ENCODE measurements at places on chromosomes 2 and 18. TPM values are rescaled to one million over a fixed set of nuclear protein-coding genes. Genes with fewer than 3 reads are reported as not detected.

KIF1A gene
- 2.0 TPM for total RNA-seq

DNA sequence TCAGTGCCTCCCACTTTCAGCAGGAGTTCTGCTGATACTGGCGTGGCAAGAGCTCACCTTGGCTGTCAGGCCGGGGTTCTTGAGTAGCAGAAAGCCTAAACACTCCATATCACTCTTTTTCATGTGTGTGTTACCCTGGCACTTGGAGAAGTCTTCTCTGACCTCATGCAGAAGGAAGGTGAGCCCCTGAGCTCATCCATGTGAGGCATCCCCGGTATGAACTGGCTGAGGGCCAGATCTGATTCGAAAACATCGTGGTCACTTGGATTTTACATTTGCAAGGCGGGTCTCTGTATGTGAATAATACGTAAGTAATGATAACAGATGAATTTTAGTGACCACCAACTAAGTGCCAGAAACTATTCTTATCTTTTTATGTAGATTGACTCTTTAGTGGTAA lies 93.6 kb downstream of the RAPGEF4 start:
- no peak for DNase-seq

GRCh38 chr2:7407906-7408680 lies 490.9 kb downstream of the RNF144A start:
- DNase-seq = no peak

- no peak for DNase-seq
Observed at GRCh38 chr2:16189029-16189835, 248.9 kb downstream of the MYCN start.

GRCh38 chr2:28678175-28678855 lies 73.3 kb upstream of the PPP1CB start:
- no peak for DNase-seq

GRCh38 chr18:2207294-2207693 lies 364.0 kb downstream of the METTL4 start:
- no peak for DNase-seq

DNA sequence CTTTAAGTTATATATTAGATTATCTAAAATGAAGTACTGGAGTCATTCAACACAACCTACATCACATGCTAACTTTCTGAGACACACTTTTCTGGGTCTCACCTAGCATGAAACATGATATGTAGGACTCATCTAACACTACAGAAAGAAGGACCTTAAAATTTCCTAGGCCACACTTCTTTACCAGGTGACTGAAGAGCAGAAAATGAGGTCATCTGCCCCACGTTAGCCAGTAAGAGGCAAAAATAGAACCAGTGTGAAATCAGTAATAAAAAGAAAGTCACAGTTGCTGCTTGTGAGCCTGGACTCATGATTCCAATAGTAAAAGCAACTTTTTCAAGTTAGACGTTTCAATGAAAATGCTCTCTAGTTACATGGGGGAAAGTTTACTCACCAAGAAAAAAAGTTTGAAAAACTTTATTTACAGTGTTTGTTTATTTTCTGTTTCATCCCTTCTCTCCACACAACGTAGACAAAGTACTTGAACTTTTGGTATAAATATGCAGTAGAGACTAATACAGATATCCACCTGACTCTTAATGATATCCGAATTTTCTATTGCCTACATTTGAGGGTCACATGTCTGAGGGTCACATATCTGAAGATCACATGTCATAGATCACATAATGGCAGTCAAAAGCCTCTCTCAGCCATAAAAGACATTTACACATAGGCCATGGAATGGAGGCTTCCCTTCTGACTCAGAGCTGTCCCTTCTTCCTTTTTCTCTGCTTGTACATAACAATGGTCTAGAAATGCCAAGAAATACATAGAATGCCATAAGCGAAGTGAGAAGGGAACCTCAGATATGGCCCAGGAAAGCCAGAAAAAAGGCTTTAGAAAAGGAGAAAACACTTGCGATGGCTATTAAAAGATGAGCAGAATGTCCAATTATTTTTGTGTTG lies 362.9 kb downstream of the ZEB2 start:
- DNase-seq = no peak

DNA sequence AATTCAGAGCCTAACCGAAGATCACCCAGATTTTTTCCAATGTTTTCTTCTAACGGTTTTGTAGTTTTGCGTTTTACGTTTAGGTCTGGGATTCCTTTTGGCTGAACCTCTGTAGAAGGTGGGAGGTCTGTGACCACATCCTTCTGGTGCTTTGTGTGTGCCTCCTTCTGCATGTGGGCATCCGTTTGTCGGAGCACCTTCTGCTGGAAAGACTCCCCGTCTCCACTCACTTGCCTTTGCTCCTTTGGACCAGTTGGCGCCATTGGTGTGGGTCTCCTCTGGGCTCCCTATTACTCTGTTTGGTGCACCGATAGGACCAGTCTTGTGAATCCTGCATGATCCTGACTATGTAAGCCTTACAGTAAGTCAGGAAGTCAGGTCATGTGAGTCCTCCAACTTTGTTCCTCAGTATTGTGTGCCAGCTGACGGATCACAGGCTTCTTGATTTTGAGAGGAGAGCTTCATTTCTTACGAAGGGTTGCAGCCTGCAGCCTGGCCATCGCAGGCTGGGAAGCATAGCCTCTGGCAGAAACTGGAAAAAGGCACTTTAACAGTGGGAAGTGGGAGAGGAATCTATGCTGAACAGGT lies 13.6 kb downstream of the AQP12A start:
- no peak for DNase-seq

- no peak for DNase-seq
Observed at GRCh38 chr18:5520464-5520863, 23.3 kb downstream of the EPB41L3 start.

- DNase-seq = no peak
Observed at GRCh38 chr2:37858400-37858711, 66.7 kb upstream of the RMDN2 start.

DNA sequence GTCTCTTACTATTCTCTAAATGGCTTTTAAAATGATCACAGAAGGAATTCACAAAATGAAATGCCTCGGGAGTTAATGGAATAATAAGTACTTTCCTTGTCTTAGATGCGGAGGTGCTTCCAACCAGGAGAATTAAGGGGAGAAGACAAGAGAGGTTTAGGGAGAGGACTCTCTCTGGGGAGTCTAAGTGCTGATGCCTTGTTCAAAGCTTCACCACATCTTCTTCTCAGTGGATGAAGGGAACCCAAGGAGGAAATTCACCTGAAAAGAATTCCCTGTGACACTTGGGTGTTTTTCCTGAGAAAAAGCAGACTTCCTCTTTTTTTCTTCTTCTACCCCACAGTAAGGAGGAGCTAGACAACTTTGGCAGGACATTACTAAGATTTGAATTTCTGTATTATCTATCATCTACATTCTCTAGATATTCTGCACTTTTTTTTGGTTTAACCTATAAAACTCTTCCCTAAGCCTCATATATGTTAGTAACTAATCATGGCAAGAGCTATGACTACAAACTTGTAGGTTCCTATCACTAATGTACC lies 70.1 kb upstream of the GRB14 start:
- DNase-seq = no peak

- DNase-seq = peak; percentile 47
Observed at GRCh38 chr2:74267068-74267467, 68.7 kb downstream of the MTHFD2 start.

DNA sequence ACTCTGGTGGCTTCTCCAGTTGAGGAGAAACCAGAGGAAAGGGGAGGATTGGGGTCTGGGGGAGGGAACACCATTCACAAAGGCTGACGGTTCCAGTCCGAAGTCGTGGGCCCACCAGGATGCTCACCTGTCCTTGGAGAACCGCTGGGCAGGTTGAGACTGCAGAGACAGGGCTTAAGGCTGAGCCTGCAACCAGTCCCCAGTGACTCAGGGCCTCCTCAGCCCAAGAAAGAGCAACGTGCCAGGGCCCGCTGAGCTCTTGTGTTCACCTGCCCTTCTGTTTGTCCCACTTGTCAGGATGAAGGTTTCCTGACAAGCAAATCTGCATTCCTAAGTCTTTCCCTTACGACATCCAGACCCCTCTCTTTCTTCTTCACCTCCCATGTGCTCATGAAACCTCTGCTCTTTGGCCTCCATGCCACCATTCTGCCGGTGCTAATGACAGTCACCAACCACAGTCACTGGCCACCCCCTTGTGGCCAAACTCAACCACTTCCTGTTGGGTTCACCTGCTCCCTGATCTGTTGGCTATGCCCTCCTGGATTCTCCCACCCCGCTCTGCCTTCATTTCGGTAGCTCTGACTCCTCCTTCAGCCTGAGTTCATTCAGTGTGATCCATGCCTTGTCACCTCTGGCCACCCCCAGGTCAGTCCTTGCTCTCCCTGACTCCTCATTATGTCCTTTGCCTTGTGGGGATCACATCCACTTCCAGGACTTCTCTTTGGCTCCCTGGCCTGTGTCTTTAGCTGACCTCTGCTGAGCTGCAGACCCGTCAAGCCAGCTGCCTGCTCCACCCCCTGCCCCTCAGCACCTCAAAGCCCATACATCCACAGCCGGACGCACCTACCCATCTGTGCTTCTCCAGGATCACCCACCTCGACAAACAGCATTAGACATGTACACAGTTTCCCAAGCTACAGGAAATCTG lies 17.6 kb downstream of the EMX1 start:
- DNase-seq = peak; percentile 29

DNA sequence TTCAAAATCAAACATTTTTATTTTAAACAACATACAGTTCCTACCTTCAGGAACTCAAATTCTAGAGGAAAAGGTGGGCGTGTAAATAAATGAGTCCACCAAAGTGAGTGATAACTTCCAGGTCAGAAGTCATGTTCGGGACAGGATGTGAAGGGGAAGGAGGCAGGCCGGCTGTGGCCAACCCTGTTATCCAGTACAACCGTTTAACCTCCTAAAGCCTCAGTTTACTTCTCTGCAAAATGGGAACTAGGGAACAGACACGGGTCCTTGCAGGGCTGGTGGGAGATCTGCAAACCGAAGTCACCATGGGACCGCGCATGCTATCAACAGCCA lies 373 bp downstream of the EIPR1 start:
- DNase-seq = no peak

DNA sequence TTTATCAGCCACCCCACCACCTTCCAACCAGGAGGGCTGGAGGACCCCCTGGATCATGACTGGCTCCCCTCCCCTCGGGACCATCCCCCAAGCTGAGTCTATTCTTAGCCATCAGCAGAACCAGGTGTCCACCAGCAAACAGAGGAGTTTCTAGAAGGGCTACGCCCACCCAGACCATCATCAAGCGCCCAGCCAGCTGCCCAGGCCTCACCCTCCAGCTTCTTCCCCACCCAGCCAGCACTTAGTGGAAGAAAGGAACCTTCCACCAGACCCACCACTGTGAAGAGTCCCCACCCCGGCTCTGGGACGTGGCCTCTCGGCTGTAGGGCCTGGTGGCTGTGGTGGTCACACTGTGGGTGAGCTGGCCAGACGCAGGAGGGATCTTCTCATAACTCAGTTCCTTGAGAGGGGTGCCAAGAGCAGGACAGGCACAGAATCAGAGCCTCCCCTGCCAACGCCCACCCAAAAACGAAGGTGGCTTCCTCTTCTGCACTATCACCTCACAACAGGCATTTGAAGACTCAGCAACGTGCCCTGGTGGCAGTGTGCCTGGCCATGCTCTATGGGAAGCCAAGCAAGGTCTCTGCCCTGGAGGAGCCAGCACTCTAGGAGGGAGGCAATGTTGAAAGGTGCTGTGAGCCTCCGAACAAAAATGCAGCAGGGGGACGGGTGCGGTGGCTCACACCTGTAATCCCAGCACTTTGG lies 19.0 kb downstream of the BIN1 start:
- DNase-seq = no peak
